H1 (cell line): ENCODE measurements at places on chromosomes 16 and 17. TPM values are rescaled to one million over a fixed set of nuclear protein-coding genes. Genes with fewer than 3 reads are reported as not detected.

- H3K27me3 ChIP-seq, result no peaks in the 10 kb centered on the region
- H3K4me3 ChIP-seq, result no peak overlapping the region
- no peaks in the 10 kb centered on the region for H3K36me3 ChIP-seq
- H3K27ac ChIP-seq, result no peak overlapping the region
- no peak for DNase-seq
- peaks cover 14% of the 10 kb centered on the region for H3K4me1 ChIP-seq
Observed at GRCh38 chr17:66713533-66714042, 121.3 kb upstream of the CACNG5 start.

DNA sequence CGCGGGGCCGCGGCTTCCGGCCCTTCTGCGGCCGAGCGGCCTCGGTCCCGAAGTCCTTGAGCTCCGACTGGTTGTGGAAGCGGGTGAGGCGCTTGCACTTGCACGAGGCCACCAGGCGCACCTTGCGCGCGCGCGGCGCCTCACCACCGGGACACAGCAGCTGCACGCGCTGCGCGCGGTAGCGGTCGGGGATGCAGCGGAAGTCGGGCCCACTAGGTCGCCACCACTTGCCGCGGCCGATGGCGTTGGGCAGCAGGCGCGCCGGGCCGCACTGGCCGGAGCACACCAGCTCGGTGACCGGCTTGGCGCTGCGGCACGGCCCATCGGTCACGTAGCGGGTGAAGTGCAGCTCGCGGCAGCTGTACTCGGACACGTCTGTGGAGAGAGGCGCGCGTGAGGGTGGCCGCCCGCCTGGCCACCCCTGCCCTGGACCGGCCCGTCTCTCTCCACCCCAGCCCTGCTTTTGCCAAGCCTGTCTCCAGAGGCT, 3.2 kb downstream of the SOST start:
- H3K27ac ChIP-seq, result no peak overlapping the region
- DNase-seq, result peak; percentile 82
- no peaks in the 10 kb centered on the region for H3K36me3 ChIP-seq
- peaks cover 4% of the 10 kb centered on the region; the same call in 1 of the 2 replicates for H3K4me1 ChIP-seq
- H3K4me3 ChIP-seq, result peak overlapping the region; percentile 40

DNA sequence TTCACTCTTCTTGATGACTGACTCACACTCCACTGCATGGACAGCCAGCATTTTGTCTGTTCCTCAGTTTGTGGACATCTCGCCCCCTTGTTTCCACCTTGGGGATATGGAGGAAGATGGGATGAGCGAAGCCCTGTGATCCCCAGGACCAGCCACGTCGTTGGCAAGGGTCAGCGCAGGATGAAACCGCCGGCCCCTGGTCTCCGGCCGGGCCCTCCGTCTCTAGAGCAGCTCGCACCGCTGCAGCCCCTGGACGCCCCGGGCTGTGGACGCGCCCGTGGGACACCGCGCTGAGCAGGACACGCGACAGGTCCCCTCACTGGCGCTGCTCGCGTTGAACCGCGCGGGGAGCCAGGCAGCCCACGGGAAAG, 604 bp upstream of the ZC3H18 start:
- peaks cover 4% of the 10 kb centered on the region for H3K4me1 ChIP-seq
- peak overlapping the region; percentile 84 for H3K4me3 ChIP-seq
- H3K36me3 ChIP-seq, result peaks cover 8% of the 10 kb centered on the region

DNA sequence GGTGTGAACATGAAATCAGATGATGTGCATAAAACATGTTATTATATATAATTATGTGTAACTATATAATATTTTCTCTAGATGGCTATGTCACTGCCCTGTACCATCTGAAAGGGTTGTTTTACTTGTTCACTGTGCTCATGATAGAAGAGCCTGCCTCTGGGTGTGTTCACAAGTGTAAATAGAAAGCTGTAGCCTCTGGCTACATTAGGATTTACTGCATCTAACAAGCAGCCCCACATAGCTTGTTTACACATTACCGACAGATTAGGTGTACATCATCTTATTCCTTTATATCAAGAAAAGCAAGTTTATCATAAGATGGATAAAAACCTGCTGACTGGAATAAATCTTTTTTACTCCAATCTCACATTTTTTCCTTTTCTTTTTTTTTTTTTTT, 46.1 kb downstream of the CHD9 start:
- no peak overlapping the region for H3K27ac ChIP-seq
- peaks cover 8% of the 10 kb centered on the region for H3K4me1 ChIP-seq
- H3K27me3 ChIP-seq, result no peaks in the 10 kb centered on the region
- no peak for DNase-seq
- H3K36me3 ChIP-seq, result no peaks in the 10 kb centered on the region

DNA sequence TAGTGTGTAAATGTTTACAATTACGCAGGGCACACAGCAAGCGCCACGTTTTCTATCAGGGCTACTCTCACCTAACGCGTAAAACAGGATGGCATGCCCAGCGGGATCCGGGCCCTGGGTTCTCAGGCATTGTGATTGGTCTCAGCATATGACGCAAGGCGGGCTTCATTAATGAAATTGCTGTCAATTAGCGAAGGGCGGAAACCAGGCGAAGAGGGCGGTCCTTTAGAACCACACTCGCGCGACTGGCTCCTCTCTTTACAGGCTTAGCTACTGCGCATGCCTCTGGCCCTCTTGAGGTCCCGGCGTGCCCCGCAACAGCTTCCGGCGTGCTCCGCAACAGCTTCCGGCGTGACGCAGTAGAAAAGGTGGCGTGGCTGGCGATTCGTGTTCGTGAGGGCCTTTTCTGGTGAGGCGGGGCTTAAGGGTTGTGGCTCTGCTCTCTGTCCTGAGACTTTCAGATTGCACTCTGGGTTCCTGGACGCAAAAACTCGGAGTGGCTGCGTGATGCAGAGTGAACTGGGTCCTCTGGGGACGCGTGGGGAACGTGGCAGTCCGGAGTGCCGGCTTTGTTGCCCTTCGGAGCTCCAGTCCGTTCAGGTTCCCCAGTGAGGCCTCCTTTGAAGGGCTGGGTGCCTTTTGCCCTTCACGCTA, 9.2 kb downstream of the OR2C1 start:
- H3K4me3 ChIP-seq, result no peak overlapping the region
- no peaks in the 10 kb centered on the region for H3K4me1 ChIP-seq
- H3K27ac ChIP-seq, result no peak overlapping the region

GRCh38 chr17:49656247-49656646, 21.6 kb downstream of the SPOP start:
- no peaks in the 10 kb centered on the region for H3K27me3 ChIP-seq
- H3K4me3 ChIP-seq, result no peak overlapping the region
- no peaks in the 10 kb centered on the region for H3K36me3 ChIP-seq
- H3K4me1 ChIP-seq, result no peaks in the 10 kb centered on the region
- no peak overlapping the region for H3K27ac ChIP-seq
- no peak for DNase-seq

DNA sequence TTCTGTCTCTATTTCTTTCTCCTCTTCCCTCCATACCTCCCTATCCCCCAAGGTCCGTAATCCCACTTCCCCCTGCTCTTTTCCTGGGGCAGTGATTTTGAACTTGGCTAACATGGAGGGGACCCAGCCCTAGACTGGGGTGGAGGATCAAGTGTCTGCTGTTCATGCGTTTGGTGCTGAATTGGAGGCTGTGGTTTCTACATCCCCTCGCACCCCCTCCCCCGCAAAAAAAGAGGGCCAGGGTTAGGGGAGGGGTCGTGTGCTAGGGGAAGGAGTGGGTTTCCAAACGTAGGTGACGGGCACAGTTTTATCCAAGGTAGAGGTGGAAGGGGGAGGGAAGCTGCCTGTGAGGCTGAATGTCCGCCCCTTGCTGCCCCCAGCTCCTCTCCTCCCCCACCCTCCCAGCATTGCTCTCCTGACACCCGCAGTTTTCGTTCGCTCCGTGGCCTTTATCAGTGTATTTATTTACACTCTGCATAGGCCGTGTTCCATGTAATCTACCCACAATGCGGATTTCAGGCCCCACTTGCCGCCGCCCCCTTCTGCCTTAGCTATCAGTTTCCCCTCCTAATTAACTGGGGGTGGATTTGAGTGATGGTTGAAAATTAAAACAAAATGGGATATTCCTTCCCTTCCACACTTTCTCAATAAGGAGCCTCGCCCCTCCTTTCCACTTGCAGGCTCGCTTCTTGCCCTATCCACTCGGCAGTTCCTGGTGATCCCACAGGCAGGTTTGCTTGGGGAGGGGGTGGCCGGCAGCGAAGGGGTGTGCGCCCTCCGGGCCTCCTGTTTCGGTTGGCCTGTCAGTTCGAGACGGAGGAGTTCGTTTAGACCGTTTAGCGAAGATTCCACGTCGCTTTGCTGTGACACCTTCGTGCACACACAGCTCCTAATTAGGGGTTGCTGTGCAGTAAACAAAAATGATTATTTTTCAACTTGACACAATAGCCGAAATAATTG, 2.0 kb downstream of the GNAO1 start:
- peaks cover 16% of the 10 kb centered on the region for H3K4me1 ChIP-seq
- H3K27ac ChIP-seq, result no peak overlapping the region
- H3K27me3 ChIP-seq, result no peaks in the 10 kb centered on the region
- no peak for DNase-seq
- H3K36me3 ChIP-seq, result no peaks in the 10 kb centered on the region

RHBDF1 gene
- total RNA-seq, result 32.5 and 37.4 TPM in 2 replicates

TLCD3B gene
- total RNA-seq, result 26.9 and 27.8 TPM in 2 replicates

RAD51D gene
- total RNA-seq, result 12.9 and 13.7 TPM in 2 replicates

LITAFD gene
- total RNA-seq, result not detected in 2 replicates

CCDC43 gene
- total RNA-seq, result 33.2 and 38.1 TPM in 2 replicates
